SIG-M5 (cell line): ENCODE measurements at places on chromosomes 6 and 20.

- no peak for DNase-seq
These were observed 91.2 kb upstream of the SCP2D1 start for GRCh38 chr20:18722371-18722770.

GRCh38 chr20:311609-312008 lies 13.7 kb upstream of the SOX12 start:
- no peak for DNase-seq

DNA sequence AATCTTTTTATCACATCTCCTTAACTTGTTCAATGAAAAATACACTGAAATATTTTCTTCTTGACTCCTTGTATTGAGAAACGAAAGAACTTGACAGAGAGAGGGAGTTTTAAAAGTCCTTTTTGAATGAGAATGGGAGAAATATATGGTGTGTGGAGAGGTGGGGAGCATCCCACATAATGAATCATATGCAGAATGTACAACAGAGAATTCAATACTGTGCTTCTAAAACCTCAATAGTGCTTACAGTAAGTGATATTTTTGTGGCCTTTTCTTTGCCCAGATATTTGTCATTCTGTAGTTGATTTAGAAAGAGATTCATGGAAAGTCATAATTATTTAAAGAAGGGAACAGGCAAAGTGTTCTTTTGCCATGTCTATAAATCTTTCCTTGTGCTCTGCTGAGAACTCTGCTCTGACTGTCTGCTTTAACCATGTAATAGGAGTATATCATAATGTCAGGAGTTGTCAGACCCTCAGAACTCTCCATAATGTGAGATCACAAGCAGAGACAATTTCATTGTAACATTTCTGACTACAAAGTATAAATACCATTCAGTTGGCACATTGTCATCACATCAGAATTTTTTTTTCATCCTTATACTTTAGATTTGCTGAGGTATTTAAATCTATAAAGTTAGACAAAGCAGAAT lies 32.8 kb upstream of the HS3ST5 start:
- no peak for DNase-seq

- no peak for DNase-seq
These were observed 238.0 kb downstream of the COL12A1 start for GRCh38 chr6:74967821-74968220.

DNA sequence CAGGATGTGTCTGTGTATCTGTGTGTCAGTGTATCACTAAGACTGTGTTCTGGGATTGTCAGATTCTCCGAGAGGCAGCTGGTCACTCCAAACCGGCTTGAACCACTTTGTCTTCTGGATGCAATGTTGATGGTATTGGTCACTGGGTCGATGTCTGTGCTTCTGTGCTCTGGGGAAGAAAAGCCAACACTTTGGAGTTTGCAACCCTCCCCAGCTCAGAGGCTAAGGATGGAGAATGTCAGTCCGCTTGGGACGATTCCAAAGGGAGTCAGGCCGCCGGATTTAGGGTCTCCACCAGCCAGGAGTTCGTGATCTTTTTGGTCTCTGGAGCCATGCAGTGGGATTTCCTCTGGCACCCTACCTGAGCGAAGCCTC lies 5.2 kb downstream of the MAFB start:
- no peak for DNase-seq

- DNase-seq: no peak
These were observed 40.0 kb downstream of the CYP39A1 start for GRCh38 chr6:46612645-46613044.

DNA sequence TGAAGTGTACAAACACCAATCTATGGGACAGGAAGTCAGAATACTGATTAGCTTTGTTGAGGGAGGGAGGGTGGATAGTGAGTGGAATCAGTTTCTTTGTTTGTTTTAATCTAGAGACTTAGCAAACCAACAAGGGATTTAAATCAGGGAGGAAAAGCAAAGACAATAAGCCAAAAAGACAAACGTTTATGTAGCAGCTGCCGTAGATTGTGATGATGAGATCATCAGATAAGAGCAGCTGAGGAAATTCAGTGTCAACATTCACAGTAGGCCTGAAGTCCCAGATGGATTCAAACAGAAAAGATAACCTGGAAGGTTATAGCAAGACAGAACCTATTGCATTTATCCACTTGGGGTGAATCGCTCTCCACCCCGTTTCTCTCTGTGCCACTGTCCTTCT lies 104.9 kb upstream of the SYNDIG1 start:
- no peak for DNase-seq

- no peak for DNase-seq
These were observed 38.0 kb downstream of the EFCAB8 start for GRCh38 chr20:32896521-32897280.

DNA sequence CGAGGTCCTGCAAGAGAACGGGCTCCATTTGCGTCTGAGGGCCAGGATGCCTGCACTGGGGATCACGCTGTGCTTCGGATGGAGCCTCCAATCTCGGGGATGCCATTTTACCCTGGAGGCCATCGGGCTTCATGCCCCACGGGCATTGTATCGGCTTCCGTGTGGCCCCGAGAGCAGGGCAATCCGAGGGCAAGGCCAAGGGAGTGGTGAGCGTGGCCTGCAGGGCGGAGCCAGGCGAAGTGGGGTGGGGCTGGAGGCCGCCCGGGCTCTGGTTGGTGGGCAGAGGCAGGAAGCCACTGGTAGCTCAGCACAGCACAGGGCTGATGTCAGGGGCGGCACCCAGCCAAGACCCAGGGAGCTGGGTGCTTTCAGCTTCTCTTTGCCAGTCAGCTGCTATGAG lies 57.5 kb upstream of the BHLHE23 start:
- no peak for DNase-seq

DNA sequence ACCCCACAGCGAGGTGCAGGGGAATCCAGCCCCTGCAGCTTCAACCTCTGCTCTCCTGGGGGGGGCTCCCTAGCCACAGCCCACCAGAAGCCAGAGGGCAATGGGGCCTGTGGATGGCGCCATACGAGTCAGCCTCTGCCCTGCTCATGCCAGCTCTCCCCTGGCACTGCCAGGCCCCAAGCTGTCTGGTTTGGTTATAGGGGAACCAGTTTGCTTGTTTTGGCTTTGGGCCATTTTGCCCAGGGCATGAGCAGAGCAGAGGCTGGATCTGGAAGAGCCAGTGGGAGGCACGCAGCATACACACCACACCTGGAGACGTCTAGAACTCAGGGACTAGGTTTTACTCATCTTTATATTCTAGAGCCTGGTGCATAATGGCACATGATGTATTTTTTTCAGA lies 66.7 kb upstream of the SLC22A16 start:
- no peak for DNase-seq

DNA sequence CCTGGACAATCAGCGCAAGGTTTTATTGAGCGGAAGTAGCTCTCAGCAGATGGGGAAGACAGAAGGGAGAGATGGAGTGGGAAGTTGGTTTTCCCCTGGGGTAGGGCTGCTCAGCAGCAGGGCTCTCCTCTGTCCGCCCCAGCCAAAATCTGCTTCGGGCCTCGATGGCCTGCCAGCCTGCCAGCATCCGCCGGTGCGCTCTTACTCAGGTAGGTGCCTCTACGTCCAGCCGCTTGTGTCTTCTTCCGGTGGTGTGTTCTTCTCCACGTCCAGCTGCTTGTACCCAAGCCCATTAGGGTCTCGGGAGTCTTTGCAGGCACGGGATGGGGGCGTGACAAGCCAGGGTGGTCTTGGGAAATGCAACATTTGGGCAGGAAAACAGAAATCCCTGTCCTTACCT lies 1340.0 kb upstream of the MAP3K7 start:
- no peak for DNase-seq

- DNase-seq: no peak
These were observed 328.8 kb upstream of the MANEA start for GRCh38 chr6:95248499-95248898.

GRCh38 chr6:35092362-35093117 lies 48.6 kb downstream of the TCP11 start:
- no peak for DNase-seq

DNA sequence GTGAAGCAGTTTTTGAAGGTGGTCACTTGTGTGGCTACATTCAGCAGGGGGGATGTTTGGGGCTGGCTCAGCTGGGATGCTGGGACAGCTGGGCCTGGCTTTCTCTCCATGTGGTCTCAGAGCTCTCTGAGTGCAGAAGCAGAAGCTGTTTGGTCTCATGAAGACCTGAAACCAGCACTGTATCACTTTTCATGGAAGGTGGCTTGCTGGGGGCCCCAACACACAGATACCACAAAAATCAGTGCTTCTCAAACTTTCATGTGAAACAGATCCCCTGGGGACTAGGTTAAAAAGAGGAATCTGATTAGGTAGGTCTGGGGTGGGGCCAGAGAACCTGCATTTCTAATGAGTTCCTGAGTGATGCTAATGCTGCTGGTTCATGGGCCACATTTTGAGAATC lies 347.3 kb downstream of the DHX35 start:
- no peak for DNase-seq

GRCh38 chr6:47116086-47116485 lies 74.0 kb upstream of the ADGRF1 start:
- no peak for DNase-seq

DNA sequence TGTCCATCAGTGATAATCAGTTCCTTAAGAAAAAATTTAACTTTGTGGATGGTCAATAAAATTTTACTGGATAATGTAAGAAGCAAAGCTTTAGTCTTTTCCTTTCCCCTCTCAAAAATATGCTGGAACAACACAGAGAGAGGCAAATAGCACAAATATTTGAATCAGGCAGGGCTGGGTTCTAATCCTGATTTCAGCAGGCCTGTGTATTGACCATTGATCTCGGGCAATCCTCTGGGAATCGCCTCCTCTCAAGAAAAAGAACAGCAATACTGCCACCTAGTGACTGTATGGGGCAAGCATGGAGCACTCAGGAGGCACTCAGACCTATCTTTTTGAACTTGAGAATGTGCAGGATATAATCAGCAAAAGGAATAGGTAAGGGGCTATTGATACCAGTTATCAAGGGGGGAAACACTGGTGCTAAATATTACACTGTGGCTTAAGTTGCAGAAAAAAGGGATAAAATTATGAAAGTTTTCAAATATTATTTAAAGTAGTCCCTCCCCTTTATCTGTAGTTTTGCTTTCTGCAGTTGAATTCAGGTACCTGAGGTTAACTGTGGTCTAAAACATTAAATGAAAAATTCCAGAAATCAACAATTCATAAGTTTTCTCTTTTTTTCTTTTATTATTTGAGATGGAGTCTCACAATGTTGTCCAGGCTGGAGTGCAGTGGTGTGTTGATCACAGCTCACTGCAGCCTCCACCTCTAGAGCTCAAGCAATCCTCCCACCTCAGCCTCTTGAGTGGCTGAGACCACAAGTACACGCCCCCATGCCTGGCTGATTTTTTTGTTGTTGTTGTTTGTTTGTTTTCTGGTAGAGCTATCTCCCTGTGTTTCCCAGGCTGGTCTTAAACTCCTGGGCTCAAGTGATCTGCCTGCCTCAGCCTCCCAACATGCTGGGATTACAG lies 91.8 kb upstream of the NHSL1 start:
- DNase-seq: no peak

GRCh38 chr20:53655625-53656292 lies 62.1 kb upstream of the ZNF217 start:
- no peak for DNase-seq

DNA sequence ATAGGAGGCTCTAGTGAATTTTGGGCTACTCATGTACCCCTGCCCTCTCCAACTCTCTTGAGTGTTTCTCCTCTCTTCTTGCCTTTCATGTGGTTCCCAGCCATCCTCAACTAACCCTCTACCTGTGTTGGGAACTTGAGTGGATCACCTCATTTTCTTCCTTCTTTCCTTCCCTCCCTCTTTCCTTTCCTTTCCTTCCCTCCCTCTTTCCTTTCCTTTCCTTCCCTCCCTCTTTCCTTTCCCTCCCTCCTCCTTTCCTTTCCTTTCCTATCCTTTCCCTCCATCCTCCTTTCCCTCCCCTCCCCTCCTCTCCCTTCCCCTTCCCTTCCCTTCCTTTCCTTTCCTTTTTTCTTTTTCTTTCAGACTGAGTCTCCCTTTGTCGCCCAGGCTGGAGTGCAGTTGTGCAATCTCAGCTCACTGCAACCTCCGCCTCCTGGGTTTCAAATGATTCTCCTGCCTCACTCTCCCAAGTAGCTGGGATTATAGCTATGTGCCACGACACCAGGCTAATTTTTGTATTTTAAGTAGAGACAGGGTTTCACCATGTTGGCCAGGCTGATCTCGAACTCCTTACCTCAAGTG lies 63.8 kb downstream of the BTBD3 start:
- DNase-seq: no peak

DNA sequence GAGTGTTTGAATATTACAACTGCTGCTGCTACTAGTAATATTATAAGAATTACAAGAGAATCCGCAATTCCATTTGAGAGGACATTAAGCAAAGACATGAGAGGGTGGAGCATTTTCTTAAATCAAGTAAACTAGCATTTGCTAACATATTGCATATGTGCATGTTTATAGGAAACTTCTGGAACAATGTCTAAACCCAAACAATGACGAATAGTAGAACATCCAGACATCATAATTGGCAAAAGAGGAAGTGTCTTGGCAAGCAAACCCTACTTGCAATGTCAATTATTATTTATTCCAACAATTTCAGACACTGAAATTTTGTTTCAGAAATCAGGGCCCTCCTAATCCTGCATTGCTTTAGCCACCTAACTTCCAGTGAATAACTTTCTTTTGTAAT lies 1155.3 kb upstream of the GJE1 start:
- no peak for DNase-seq

DNA sequence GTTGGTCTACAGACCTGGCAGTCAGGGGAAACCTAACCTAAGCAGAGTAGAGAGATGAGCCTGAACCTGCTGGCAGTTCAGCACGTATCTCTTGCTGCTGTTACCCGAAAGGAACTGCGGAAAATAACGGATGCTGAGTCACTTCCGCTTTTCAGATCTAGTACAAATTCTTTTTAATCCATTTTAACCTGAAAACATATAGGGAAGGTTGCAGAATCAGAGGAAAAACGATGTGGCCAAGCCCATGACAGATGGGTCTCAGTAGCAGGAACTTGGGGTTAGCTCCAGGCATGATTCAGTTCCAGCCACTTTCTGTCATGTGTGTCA lies 351.9 kb upstream of the PRND start:
- DNase-seq: no peak

DNA sequence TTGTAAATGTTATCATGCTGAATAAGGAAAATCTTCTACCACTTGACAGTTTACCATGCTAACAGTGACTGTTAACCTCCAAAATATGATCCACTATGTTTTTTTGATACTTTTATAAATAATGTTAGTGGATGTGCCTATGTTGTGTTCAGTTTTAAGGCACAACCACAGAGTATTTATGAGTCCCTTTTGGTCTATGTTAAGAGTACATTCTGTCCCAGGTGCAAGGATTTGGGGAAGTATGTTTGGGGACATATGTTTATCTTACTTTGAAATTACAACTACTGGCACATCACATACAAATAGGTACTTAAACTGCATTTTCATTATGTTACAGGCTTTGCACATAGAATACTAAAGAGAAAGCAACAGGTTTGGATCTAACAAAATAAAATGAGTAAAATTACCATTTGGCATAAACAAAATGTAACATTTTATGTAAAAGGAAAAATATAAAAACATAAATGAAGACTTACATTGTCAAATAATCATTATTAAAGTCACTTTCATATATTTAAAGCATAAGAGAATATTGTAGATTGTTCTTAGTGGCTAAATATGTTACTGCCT lies 71.2 kb downstream of the SESN1 start:
- no peak for DNase-seq

DNA sequence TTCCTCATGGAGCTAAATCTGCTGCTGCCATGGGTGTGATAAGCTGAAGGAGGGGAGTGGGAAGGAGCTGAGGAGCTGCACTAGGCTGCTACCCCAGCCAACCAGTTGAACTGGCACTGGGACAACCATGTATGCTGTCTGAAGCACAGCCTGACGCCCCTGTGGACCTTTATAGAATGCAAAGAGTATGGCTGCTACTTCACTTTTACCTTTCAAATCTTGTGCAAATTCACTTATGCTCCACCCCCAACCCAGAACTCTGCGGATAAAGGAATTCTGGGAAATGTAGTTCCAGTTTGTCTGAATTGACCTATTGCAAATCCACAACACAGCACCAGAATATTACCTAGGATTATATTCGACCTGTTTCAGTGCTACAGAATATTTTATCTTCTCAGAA lies 217.4 kb upstream of the SLC35B3 start:
- no peak for DNase-seq
